Activated naive CD8-positive, alpha-beta T cell treated with anti-CD3 and anti-CD28 coated beads, Interleukin-2, amount 50 U/mL, for 24 hours (primary cell): ENCODE measurements at places on chromosomes 2 and 18.

DNA sequence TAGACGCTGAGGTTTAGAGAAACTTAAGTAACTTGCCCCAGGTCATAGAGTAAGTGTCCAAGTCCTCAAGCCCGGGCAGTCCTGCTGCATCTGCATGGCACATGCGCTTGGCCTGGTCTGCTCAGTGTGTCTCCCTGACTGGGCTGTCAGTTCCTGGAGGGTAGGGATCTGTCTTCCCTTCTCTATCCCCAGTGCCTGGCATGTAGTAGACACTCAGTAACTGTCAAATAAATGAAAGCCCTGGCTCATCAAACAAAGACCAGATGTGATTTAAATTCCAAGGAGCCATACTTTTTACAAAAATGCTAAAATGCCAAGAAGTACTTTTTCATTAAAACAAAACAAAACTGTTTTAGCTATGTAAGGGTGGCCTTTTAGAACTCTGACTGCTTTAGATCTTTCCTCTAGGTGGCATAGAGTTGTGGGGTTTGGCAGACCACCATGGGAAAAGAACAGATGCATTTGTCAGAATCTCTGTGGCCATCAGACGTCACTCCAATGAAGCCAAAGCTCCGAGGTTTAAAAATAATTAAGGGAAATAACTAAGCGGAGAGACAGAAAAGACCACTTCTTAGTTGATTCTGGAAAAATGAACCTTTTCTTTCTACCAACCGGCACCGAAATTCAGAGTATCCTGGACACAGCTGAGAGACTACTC is 34.0 kb downstream of the EPAS1 start:
- DNase-seq, result no peak

GRCh38 chr2:212028798-212029394 is 509.7 kb downstream of the ERBB4 start:
- no peak for DNase-seq

- no peak for DNase-seq
These were observed 201.7 kb downstream of the PTH2R start for GRCh38 chr2:208608122-208608835.

- no peak for DNase-seq
These were observed 55.2 kb downstream of the METTL4 start for GRCh38 chr18:2515908-2516625.

- DNase-seq, result no peak
These were observed 295.5 kb downstream of the ZNF521 start for GRCh38 chr18:25056429-25056828.

DNA sequence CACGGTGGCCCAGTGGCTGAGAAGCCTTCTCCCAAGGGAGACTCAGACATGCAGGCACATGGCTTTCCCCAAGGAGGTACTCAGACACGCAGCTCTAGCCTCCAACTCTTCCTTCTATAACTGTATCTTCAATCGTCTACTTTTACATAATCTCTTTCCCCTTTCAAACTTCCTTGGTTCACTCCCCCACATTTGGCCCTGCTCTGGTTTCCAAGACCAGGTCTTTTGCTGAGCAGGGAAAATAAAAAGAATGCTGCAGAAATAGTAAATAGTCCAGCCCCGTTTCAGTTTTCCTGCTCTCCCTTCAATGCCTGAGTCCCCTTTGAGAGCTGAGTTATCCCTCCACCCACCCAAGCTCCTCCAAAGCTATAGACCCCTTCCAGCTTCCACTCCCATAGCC is 635.0 kb downstream of the ARHGAP15 start:
- DNase-seq, result no peak

DNA sequence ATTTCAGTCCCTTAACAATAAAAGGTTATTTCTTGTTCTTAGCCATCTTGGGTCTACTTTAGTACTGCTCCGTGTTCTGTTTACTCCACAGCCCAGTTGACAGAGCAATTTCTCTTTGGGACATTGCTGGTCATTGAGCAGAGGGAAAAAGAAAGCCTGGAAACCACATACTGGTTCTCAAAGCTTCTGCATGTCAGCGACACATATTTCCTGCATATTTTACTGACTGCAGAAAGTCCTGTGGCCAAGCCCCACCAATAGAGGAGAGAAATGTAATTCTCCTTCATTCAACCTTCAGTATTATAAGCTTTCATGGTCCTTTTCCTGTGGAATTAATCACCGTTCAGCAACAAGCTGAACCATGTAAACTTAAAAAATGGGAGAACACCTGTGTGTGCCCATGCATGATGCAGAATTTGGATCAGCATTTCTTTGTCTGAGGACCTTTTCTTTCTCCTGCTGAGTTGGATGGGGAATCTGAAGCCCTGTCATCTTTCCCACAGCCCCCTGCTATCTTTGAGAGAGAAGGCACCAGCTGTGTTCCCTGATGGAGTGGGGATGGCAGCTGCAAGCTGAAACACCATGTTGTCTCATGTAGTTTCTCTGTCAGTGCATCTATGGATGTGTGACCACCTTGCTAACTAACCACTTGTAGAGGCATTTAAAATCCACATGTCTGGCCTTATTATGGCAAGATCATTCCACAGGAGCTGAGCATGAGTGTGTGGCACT is 431.6 kb downstream of the MEIS1 start:
- DNase-seq, result no peak

GRCh38 chr2:20615466-20616241 is 35.2 kb downstream of the HS1BP3 start:
- DNase-seq, result no peak

DNA sequence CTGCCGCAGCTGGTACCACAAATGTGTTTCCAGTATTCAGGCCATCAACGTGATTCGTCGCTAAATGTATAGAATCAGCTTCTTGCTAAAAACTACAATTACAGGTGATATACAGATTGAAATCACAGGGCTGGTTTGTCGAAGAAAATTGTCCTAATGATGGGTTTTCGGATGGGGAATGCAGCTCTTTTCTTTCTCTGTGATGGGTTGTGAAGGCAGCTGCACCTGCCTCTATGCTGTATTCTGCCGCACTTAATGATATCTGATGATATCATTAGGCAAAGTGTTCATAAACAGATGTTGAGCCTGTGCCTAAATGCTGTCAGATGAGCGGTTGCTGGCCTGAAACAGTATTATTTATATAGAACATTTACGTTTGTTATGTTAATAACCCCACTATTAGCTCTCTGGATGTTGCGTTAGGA is 218.1 kb downstream of the ARHGAP15 start:
- DNase-seq, result no peak

- DNase-seq, result no peak
These were observed 363.6 kb downstream of the CTNNA2 start for GRCh38 chr2:79876430-79876829.

- no peak for DNase-seq
These were observed 166.0 kb downstream of the SEPTIN10 start for GRCh38 chr2:109447776-109448175.

- DNase-seq, result no peak
These were observed 14.4 kb downstream of the GPR45 start for GRCh38 chr2:105255979-105256378.

- no peak for DNase-seq
These were observed 8.8 kb upstream of the CRACDL start for GRCh38 chr2:98944775-98945174.

DNA sequence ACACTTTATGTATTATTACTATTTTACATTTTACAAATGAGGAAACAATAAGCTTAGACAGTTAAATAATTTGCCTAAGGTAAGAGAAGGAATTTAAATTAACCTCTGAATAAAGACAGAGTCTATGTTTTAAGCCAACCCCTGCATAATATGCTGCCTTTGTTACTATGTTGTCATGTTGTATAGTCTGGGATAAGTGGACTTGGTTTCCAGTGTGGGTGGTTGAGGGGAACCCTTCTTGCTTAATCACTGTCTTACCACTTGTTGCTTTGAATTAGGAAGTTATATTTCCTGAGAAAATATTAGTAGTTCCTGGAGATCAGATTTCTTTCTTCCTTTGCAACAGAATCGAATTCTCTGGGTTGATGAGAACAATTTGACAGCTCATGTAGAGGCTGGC is 52.6 kb downstream of the AGPS start:
- no peak for DNase-seq

DNA sequence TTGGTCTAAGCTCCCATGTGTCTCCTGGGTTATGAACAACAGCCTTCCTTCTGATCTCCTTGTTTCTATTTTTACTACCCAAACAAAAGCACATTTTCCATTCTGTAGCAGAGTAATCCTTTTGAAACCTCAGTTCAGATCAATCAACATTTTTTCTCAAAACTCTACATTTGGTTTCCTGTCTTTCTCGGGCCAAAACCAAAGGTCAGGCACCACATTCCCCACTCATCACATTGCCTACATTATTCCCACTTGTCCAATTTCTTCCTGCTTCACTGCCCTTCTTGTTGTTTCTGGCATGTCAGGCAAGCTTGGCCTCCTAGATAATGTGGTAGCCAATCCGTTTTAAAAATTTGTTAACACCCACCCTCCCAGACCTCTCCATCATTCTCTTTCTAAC is 196.8 kb downstream of the PPP1R1C start:
- DNase-seq, result no peak

DNA sequence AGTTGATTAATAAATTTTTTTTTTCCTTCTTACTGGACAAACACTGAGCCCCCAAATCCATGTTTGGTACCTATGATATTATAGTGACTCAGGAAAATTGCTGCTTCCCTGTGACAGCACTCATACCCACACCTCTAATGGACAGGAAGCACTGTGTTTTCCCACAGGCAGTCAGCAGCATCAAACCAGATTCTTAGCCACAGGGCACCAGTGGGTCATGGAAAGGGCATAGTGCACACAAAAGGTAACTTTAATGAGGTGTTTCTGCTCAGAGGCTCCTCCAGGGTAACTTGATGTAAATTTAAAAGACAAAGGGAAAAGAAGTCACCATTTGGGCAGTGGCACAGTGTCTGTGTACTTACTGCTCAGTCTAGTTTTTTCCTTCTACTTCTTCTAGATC is 34.1 kb downstream of the SERPINB11 start:
- DNase-seq, result no peak

DNA sequence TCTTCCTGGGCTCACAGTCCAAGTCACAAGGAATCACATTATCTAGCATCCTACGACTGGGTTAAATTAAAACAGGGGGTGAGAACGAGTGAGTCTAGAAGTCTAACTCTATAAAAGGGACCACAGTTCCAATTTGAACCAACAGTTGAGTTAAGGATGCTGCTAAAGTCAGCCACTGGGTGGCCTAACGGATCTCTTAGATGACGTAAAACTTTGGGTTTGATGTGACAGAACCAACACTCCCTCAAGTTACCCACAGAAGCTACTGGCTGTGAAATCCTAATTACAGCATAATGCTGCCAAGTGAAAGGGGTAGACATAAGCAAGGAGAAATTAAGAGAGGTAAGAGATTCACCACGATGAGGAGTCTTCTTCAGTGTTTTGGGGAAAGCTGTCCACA is 32.7 kb upstream of the RUFY4 start:
- no peak for DNase-seq

GRCh38 chr2:142094233-142094632 is 36.6 kb downstream of the LRP1B start:
- no peak for DNase-seq

DNA sequence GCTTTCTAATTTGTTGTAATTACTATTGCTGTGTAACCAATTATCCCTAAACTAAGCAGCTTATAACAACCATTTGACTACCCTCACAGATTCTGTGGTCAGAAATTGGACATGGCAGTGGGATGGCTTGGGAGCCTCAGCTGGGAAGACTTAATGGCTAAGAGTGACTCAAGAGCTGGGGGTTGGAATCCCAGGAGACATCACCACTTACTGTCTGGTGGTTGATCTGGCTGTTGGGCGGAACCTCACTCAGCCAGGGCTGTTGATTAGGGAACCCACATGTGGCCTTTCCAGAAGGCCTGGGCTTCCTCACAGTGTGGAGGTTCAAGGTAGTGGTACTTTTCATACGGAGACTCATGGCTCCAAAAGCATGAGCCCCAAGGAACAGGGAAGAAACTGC is 49.8 kb downstream of the E2F6 start:
- no peak for DNase-seq

DNA sequence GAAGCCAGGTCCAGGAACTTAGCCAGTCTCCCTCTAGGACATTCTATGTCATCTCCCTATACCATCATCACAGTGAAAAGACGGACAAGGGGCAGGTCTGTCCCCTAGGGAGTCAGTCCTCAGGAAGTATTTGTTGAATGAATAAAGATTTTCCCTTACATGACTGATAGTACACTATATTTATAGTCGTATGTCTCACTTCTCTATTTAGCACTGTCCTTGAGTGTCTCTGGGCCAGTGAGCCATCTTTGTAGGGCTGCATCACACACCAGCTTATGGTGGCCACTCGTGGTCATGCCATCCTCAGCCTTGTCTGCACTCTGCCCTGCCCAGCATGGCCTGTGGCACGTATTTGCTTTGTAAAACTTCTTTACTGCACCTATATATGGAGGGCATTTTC is 25.8 kb downstream of the PTPN18 start:
- DNase-seq, result no peak

DNA sequence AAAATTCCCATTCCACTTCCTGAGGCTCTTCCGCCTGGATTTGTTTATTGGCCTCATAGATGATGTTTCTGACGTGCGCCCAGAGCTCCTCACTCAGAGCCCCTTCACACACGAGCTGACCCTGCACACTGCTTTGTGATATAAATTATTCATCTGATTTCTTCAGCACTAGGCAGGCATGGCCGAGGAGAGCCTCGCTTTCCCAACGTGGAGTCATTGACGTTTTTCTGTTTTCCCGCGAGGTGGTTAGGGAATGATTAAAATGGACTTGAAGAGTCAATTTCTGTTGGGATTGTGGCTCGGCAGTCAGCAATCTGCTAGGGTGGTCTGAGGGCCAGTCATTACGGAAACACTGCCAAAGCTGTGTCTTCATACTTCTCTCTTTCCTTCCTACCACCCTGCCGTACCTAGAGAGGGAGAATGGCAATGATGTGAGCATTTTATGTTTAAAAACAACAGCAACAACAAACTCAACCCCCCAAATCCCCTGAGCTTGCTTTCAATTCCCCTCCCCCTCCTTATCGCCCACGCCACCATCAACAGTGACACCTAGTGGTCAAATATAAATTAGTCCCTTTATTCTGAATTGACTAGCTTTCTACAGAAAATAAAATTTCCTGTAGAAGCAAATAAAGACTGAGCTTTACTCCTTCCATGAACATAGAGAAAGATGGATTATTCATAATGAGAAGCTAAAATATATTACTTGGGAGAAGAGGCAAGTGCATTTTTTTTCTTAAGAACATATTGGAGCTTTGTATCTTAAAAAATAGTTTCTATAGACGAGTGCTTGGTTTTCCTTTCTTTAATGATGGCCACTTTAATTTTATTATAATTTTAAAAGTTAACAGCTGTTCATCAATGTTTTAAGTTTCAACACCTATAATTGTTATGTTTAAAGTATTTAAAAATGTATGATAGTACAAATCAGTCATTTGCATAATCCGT is 285.1 kb downstream of the MTX2 start:
- peak; percentile 22 for DNase-seq

- DNase-seq, result no peak
These were observed 136.7 kb downstream of the CTNNA2 start for GRCh38 chr2:79649531-79649930.

GRCh38 chr2:216133397-216133796 is 24.2 kb downstream of the XRCC5 start:
- no peak for DNase-seq
